ENCODE measurements at places on chromosomes 3 and 15. TPM values are rescaled to one million over a fixed set of nuclear protein-coding genes. Genes with fewer than 3 reads are reported as not detected.

The PAQR5 gene
- 4.1 TPM for total RNA-seq

The MRPS11 gene
- 44.2 TPM for total RNA-seq

DNA sequence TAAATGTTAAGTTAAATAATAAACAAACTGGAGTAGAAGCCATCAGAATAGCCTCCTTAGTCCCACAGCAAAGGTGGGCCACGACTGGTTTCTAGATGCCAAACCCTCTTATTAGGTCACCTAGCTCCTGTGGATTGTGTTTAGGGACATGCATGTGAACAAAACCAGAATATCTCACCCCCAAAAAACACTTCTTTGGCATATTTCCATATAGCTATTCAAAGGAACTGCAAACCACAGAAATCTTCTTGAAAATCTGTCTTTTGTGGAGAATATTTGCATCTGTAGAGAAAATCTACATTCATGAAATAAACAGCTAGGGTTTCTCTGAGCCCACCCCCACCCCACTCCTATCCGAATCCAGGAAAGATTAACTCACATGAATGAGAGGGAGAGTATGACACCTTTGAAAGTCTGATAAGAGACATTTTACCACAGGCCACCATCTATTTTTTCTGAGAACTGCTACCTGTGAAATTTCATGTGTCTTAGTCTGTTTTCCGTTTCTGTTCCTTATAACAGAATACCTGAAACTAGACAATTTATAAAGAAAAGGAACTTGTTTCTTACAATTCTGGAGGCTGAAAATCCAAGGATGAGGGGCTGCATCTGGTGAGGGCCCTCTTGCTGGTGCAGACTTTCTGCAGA lies 159.4 kb downstream of the NEK10 start:
- no peak for DNase-seq

DNA sequence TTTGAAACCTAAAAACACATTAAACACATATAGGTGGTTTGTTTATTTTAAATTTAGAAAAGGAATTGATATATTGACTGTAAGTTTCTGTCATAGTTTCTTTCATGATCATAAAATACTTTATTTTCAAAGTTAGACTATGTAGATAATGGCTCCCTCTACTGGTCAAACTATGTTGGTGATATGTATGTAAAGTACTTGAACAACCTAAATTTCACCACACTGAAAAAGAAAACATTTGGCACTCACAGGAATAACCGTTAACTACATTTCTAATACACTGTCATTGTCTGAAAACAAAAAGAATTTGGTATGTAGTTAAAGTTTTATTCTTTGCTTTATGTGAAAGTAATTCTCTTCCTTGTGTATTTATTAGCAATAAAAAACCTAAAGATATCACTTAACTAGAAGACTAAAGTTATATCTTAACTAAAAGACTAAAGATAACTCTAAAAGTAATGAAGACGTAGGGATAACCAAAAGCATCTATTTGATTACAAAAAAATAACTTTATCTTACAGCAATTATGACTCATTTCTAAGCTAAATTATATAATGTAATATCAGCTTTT lies 427.5 kb downstream of the VGLL3 start:
- DNase-seq: no peak

DNA sequence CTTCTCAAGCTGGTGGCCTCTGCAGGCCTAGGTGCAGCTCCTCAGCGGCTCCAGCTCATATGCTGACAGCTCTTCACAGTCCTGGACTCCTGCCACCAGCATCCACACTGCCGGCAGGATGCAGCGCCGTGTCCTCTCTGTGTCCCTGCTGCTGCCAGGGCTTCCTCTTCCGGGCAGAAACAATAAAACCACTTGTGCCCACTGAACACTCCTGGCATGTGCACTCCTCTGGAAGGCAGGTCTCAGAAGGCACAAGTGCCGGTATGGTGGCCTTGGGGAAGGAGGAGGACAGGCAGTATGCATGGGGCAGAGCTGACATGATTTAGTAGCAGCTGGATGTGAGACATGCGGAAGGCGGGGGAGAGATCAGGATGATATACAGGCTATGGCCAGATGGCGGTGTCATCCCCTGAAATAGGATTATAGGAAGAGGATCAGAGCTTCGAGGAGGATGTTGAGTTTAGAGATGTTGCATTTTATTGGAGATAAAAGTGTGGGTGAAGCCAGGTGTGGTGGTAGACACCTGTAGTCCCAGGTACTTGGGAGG lies 7.5 kb upstream of the MAN2A2 start:
- peak; percentile 80 for DNase-seq
